Activated CD8-positive, alpha-beta memory T cell treated with anti-CD3 and anti-CD28 coated beads for 36 hours (primary cell): ENCODE measurements at places on chromosomes 1 and 21. TPM values are rescaled to one million over a fixed set of nuclear protein-coding genes. Genes with fewer than 3 reads are reported as not detected.

Gene AQP10
- not detected for total RNA-seq

Gene ST6GALNAC5
- not detected for total RNA-seq

Gene SDC3
- 0.23 TPM for total RNA-seq

Gene C2CD4D
- total RNA-seq = 1.5 TPM

Gene DPT
- not detected for total RNA-seq

Gene REN
- not detected for total RNA-seq

Gene EVA1B
- total RNA-seq = 13.9 TPM

Gene SARS1
- total RNA-seq = 218 TPM

Gene FLG2
- not detected for total RNA-seq

Gene PRAMEF5
- not detected for total RNA-seq

Gene BNIPL
- 0.90 TPM for total RNA-seq

Gene PARK7
- 606 TPM for total RNA-seq

Gene RNU1-1
- total RNA-seq = 1,003 TPM

Gene C1QA
- total RNA-seq = not detected
